ENCODE measurements at places on chromosomes 3 and 15.
A peak's percentile ranks its signal among the peaks of the same experiment; 100 is the strongest.

GRCh38 chr3:46027021-46027705, at the start of gene XCR1:
TSS of gene XCR1 (minus strand) at chr3:46027483. CDS start at chr3:46021947, 5,536 bp downstream.
- no peak for DNase-seq

- DNase-seq: no peak
Measured at GRCh38 chr15:76401285-76401684, 64.7 kb downstream of the ISL2 start.

DNA sequence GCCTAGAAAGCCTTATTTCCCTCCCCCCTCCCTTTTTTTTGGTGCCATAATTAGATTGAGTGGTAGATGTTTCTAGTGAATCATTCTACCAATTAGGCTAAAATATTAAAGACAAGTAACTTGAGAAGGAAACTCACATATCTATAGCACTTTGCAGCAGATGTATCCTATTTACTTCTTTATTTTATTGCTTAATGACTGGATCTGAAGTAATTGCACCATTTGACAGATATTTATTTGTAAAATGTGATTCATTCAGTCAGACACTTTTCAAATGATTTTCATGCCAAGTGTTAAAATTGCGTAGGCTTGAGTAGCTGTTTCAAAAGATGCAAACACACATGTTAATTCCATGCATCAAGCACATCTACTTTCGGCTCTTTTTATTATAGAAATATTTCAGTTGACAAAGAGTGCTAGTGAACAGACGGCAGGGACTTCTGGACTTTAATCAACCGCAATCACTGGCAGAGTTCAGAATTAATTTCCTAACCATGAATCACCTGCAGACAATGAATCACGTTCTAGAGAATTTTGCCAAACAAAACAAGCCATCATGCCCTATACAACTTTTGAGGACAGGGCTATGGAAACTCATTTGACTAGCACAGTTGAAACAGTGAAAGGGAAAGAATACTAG, 636.8 kb downstream of the MECOM start:
- DNase-seq: peak; percentile 85

DNA sequence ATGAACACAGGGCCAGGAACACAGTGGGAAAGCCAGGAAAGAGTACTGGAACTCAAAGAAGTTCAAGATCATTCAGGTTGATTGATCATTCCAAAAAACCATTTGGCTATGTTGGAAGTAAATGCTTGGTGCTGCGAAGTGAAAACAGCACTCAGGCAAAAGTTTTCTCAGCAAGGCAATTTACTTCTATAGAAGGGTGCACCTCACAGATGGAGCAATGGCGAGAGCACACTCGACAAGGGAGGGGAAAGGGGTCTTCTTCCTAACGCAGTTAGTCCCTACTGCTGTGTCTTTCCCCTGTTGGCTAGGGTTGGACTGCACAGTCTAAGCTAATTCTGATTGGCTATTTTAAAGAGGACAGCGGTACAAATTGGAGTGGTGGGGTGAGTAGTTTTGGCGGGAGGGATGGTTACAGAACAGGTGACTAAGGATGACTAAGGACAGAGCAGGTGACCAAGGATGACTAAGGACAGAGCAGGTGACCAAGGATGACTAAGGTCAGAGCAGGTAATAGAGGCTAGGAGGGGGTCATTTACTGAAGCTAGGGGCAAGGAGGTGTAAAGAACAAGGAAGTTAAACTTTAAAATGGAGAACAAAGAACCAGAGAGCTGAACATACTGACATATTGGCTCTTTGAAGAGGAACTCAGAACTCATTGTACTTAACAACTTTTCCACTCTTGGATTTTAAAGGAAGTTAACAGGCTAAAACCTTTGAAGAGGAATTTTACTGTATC, 43.3 kb downstream of the HOMER2 start:
- no peak for DNase-seq

DNA sequence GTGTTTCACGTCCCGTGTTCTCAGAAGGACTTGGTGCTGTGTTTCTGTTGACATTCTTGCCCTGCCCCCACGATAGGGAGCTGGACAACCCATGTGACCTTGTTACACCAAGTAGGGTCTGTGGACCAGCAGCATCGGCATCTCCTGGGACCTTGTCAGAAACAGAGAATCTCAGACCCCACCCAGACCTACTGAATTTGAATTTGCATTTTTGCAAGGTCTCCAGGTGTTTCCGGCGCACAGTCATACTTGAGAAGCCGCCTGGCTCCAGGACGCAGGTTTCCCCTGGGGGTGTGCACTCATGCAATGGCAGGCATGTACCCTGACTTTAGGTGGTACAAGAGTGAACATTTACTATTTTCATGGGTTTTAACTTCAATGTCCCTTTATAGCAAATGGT, 117.9 kb downstream of the TLE3 start:
- no peak for DNase-seq

DNA sequence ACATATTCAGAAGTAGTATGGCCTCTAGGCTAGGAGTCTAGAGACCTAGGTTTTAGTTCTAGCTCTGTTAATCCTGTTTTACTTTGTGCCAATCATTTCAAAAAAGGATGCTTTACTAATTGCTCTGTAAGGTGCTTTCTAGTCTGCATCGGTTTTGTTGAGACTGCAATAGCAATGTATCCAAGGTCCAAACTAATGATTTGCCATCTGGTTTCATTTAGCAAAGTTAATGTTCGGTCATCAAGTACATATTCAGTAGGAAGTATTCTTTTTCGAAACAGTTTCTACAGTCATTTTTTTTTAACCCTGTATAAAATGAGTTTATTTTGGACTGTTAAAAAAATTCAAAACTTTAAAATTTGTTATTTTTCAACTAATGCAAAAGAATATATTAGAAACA, 2.0 kb upstream of the GALK2 start:
- no peak for DNase-seq

DNA sequence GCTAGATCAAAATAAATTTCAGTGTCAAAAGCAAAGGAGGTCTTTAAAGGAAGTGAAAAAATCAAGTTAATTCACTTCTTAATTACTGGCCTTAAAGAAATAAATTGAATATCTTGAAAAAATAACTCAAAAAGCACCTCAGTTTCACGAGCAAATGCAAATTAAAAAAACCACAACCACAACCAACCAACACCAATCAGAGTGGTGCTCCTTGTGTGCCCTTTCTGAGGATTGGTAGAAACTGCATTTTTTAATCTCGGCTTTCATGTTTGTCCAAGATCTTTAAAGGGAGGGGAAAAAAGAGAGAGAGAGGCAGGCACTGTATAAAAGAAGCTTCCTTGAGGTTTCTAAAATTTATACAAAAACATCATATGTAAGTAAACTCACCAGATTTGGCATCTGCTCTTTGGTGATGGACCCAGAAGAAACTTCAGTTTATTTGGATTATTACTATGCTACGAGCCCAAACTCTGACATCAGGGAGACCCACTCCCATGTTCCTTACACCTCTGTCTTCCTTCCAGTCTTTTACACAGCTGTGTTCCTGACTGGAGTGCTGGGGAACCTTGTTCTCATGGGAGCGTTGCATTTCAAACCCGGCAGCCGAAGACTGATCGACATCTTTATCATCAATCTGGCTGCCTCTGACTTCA, at the start of gene GPR15:
GPR15 (plus strand) TSS at position 357 of the 653 bp plus-strand sequence; CDS start at position 413, 56 bp downstream.
- DNase-seq: no peak

DNA sequence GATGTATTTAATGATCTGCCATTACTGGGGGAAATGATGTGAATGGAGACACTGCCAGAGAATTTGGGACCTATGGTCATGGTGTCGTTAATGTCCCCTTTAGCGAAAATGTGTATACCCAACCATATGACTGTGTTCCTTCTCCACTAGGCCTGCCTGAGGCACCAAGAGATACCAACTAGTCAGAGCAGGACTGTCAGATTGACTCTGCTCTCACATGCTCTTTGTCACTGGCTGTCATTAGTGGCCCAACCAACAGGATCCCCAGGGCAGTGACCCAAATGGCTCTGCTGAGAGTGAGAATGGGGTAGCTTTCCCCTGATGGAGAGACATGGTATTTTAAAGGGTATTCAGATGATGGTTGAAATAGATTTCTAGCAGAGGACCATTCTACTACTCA, 2.8 kb downstream of the TAGLN3 start:
- DNase-seq: no peak

GRCh38 chr15:56725386-56725785, 7.9 kb downstream of the ZNF280D start:
- DNase-seq: no peak

- DNase-seq: no peak
Measured at GRCh38 chr3:136396916-136397315, 146.8 kb downstream of the PCCB start.

- DNase-seq: no peak
Measured at GRCh38 chr15:78996894-78997275, 52.0 kb upstream of the CTSH start.

- DNase-seq: peak; percentile 92
Measured at GRCh38 chr3:122415762-122416654, at the start of gene WDR5B. TSS of gene WDR5B (minus strand) at chr3:122416062. CDS start at chr3:122415528, 534 bp downstream.

GRCh38 chr3:126389112-126389793, 5.5 kb upstream of the CFAP100 start:
- DNase-seq: peak; percentile 33

GRCh38 chr15:62644216-62644888, 398.2 kb upstream of the TPM1 start:
- DNase-seq: no peak

GRCh38 chr15:64341961-64342360, 14.0 kb downstream of the CSNK1G1 start:
- no peak for DNase-seq

GRCh38 chr3:58044691-58045483, 36.7 kb downstream of the FLNB start:
- DNase-seq: no peak

DNA sequence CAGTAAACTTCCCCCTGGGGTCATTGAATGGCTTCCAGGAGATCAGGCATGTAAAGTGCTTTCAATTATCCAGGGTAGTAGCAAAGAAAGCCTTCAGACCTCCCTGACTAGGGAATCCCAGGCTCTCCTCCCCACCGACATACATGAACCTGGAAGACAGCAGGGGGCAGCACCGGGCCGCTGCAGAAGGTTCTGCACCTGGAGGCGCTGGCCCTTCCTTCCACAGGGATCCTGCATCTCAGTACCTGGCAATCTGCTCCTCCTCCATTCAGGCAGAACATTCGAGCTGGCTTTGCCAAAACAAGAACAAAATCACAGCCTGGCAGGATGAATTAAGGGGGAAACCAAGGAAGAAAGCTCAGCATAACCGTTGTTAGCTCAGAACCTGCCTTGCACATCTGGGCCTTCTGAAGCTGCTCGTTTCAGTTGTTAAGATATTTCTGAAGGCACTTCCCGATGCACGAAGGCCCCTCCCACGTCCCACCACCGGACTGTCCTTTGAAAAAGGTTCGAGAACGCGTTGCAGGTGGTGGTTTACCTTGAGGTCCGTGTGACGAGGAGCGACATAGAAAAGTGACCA, 237.7 kb downstream of the SLCO3A1 start:
- no peak for DNase-seq

GRCh38 chr3:128448491-128448890, 18.2 kb downstream of the DNAJB8 start:
- no peak for DNase-seq

DNA sequence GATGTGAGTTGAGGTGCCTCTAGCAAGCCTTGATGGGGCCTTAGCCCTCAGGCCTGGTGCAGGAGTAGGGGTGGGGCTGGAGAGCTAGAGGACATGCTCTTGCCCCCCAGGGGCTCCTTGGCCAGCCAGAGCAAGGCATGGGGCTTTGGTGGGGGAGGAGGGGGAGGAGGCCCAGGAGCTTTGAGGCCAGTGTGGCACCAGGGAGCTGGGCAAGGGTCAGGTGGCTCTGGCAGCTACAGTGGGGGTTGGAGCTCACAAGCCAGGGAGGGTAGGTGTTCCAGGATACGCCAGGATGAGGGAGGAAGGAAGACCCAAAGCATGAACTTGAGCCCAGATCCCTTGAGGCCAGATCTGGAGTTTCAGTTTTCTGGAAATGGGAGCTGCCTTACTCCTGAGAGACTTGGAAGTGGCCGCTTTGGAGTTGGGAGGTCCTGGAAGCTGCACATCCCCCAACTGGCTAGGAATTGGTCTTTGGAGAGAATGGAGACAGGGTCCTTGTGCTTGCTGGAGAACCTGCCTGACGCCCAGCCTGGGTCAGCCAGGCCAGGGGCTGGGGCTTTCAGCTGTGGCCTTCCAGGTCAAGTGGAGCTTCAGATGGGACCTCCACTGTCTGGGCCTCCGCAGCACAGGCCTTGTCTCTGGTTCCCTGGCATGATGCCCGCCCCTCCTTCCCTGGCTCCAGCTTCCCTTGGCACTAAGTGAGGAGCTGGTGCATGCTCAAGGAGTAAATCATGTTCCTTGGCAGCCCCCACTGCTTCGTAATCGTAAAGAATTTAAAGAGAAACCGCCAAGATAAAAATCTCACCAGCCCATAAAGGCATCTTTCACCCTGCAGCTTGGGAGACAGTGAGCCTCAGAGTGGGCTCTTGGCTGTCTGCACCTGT, 8.7 kb downstream of the SEMA3F start:
- no peak for DNase-seq

- DNase-seq: no peak
Measured at GRCh38 chr3:45860481-45860880, 18.6 kb upstream of the LZTFL1 start.

DNA sequence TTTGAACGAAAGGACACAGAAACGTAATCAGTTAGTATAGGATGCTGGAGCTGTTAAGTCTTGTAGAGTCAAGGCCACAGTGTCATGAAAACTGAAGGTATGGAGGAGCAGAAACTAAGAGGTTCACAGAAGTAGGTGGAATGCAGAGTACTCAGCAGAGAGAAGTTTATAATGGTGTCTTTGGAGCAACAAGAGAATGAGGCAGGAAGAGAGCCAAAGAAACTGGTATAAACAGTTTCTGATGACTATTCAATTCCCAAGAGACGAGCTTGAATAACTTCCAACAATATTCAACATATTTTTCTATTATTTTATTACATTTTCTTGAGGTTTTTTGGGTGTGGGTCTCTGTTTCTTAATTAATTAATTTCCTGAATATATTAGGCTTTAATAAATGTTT, 29.6 kb downstream of the GALK2 start:
- DNase-seq: no peak

GRCh38 chr3:108086653-108087052, 4.2 kb downstream of the CD47 start:
- DNase-seq: no peak

DNA sequence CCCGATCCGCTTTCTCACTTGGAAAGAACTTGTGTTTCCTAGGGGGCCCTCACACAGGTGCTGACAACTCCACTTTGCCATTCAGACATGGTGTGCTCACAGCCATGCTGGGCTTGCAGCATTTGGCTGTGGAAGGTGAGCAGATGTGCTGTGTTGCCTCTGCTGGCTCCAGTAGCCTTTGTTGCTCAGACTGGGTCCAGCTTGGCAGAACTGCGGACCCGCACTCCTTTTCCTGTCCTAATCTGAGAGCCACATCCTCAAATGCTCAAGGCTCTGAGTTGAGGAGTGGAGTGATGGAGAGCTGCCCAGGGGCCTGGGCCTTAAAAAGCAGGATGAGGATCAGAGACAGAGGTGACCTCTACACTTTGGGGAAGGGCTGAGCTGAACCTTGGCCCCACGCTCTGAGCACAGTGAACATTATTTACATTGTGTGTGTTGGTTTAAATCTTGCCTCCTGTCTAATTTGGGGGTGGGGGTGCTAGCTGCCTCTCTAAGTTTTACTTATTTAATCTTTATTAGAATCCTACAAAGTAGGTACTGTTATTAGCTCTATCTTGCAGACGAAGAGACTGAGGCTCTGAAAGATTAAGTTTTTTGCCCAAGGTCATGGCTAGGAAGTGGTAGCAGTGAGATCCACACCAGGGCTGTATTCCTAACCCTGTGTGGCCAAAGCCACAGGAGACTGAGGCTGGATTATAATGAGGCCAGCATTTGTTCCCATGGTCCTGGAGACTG, 17.2 kb downstream of the ACOX2 start:
- no peak for DNase-seq

GRCh38 chr3:186476044-186476468, 68.1 kb downstream of the CRYGS start:
- no peak for DNase-seq

- no peak for DNase-seq
Measured at GRCh38 chr3:39189959-39190269, 2.5 kb downstream of the XIRP1 start.

All from glomerular endothelial cell (primary cell).